ENCODE measurements at places on chromosomes 3 and 15.

DNA sequence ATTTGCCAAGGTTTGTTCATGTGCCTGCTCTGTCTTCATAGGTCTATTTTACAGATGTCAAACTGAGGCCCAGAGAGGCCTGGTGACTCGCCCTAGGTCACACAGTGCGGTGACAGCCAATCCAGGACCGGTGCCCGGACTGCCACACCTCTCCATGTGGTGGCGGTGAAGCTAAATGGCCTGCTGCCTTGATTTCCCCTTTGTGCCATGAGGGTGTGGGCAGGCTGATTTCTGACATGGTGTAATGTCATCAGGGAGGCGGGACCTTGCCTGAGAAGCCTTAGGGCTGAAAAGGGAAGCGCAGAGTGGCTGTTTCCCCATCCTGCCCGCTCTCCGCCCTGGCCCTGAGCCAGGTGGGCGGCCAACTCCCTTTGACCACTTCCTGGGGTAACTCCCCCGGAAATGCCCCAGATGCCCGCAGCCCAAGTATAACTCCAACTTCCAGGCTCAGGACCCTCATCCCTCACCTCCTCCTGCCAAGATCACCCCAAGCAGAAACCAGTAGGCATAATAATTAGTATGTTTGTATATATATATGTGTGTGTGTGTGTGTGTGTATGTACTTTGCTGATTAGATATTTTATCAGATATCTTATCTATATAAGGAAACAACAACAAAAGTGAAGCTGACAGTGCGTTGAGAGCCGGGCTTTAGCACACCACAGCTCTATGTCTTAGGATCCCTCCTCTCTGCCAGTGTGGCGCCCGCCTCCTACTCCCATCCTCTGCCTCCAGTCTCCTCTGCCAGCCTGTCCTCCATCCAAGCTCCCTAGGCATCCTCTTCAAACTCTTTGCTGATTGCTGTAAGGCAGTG lies 63.9 kb downstream of the IQSEC1 start:
- DNase-seq = peak; percentile 69

DNA sequence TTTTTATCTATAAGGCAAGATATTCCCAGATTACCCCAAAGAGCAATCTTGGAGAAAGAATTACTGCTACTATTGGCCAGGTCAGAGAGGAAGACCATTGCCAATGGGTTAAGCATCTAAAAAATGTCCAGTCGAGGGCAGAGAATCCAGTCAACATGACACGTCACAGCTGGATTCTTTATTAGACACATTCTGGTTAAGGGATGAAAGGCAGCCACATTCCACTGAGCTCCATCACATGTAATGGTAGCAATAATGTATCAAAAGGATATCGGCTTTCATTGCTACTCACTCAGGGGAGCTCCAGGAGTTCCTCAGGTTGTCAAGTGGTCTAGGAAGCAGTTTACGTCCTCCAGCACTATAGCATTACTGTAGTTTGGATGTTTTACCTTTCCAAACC lies 421.1 kb downstream of the PLOD2 start:
- DNase-seq = no peak

DNA sequence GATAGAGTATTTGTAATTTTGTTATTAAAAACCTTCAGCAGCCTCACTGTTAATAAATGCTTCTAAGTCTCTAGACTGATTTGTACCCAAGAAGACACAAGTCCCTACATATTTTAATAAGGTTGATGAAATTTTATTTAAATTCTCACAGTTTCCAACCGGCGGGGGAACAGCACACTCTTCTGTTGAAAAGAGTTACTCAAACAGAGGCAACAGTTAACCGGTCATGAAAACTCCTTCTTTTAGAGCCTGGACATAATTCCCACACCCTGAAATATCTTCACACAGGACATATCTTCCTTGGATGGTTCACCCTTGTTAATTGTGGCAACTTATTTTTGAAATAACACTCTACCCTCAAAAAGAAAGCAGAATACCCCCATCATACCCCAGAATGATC lies 278.8 kb downstream of the FOXP1 start:
- peak; percentile 36 for DNase-seq

DNA sequence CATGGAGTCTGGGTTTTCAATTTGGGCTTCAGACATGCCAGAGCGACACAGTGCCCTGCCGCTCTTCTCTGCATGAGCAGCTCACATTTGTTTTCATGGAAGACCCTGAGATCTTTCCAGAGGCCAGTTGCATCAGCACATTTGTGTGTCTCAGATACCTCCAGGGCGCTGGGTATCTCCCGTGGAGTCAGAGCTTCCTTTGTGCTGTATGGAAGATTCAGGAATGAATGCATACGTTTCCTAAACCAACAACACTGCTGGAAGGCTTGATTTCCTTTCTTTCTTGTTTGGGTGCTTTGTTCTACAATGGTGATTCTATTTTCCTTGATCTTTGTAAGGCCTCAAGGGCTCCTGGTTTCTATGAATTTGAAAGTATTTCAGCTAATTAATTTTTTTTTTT lies 106.5 kb downstream of the CACNA2D3 start:
- no peak for DNase-seq

DNA sequence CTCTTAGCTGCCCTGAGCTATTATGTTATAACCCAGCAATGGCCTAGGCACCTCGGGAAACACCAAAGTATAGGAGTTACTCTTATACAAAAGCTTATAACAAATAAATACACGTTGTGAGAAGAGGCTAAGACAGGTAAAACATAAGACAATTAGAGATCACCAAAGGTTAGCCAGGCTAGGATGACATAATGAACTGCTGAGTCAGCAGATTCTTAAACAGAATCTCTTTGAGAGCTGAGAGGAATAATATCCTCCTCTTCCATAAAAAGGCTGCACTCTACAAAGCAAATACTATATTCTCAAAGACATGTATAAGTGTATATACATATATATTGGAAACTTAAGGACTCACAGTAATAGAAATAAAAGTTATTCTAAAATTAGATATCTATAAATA lies 37.2 kb downstream of the GOLIM4 start:
- no peak for DNase-seq

- no peak for DNase-seq
Observed at GRCh38 chr15:48766196-48766595, 44.7 kb downstream of the CEP152 start.

DNA sequence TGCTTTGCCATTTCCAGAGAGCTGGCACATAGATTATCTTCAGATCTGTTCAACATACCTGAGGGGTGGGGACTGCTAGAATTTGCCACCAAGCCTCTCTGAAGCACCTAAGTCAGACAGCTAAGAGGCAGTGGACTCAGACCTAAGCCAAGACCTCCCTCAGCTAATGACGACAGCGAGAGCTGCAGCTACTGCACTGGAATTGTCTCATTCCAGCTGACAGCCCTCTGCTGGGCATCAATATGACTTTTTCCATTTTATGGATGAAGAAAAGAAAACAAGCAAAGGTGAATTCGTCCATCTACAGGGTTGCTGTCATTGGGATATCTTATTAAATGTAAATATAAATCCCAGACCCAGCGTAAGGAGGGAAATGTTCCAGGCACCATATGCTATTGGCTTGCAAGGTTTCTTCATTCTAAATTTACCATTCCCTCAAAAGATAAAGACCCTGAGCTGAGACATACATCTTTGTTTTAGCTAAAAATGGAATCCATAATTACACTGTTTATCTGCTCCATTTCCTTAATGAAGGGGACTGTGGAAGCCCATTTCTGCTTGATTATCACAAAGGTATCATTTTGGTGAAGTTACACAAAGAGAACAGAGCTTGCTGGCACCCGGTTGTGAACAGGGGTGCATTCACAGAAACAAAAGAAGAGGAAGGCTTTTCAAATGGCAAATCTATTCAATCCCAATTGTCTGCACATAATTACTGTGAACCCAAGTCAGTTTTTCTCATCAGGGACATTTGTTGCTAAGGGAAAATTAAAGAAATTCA lies 85.5 kb upstream of the LRTM1 start:
- no peak for DNase-seq

DNA sequence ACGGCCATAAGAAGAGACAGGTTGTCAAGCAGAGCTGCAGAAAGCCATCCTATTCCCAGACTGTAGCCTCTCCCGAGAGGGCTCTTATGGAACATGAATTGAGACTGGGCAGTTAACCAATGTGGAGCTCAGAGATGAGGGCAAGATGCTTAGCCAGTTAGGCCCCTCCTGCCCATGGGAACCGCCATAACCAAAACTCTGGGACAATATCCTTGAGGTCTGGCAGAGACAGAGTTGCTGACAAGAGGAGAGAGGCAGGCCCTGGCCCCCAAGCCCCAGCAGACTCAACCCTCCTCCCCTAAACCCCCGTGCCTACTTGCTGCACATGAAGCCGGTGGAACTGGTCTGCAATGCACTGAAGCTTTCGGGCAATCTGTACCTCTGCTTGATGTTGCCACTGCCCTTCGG lies 4.8 kb downstream of the BMF start:
- DNase-seq = no peak

DNA sequence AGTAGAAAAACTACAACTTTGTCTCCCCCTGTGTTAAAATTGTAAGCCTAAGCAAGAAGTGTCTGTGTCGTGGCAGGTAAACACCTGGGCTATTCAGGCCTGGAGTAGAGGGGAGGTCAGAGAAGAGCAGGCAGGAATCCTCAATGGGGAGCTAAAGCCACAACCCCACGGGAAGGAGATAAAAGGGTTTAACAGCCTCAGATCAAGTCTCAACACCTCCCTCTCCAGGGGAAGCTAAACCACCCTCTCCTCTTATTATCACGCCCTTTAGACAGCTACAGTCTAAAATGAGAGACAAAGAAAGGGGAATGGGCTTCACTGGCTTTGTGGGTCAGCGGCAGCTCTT lies 11.6 kb downstream of the ETV5 start:
- no peak for DNase-seq

GRCh38 chr15:52714968-52715367 lies 35.8 kb upstream of the ATOSA start:
- no peak for DNase-seq
